ENCODE measurements at places on chromosomes 13 and 19. TPM values are rescaled to one million over a fixed set of nuclear protein-coding genes. Genes with fewer than 3 reads are reported as not detected.

The RB1 gene
- 27.3 TPM for total RNA-seq

The IL27RA gene
- total RNA-seq = 86.4 TPM

The JSRP1 gene
- 0.91 TPM for total RNA-seq

- no peak overlapping the region for H3K27ac ChIP-seq
- no peaks in the 10 kb centered on the region for H3K36me3 ChIP-seq
- H3K4me3 ChIP-seq = no peak overlapping the region
These were observed 48.3 kb downstream of the LATS2 start for GRCh38 chr13:21012841-21013681.

DNA sequence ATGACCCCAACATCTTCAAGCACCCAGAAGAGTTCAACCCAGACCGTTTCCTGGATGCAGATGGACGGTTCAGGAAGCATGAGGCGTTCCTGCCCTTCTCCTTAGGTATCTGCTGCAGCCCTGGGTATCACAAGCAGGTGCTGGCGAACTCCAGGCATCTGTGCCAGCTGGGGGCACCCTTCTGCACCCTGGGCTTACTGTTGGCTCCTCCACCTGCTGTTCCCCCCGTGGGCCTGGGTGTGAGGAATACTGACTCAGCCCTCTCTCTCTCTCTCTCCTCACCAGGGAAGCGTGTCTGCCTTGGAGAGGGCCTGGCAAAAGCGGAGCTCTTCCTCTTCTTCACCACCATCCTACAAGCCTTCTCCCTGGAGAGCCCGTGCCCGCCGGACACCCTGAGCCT lies 13.0 kb downstream of the CYP2S1 start:
- no peak for DNase-seq
- no peaks in the 10 kb centered on the region for H3K27me3 ChIP-seq
- no peak overlapping the region for H3K4me3 ChIP-seq
- no peaks in the 10 kb centered on the region for H3K36me3 ChIP-seq
- H3K27ac ChIP-seq = no peak overlapping the region

GRCh38 chr13:107025991-107026390 lies 458.1 kb upstream of the ARGLU1 start:
- H3K27me3 ChIP-seq = no peaks in the 10 kb centered on the region
- H3K27ac ChIP-seq = no peak overlapping the region
- DNase-seq = no peak
- H3K36me3 ChIP-seq = no peaks in the 10 kb centered on the region

DNA sequence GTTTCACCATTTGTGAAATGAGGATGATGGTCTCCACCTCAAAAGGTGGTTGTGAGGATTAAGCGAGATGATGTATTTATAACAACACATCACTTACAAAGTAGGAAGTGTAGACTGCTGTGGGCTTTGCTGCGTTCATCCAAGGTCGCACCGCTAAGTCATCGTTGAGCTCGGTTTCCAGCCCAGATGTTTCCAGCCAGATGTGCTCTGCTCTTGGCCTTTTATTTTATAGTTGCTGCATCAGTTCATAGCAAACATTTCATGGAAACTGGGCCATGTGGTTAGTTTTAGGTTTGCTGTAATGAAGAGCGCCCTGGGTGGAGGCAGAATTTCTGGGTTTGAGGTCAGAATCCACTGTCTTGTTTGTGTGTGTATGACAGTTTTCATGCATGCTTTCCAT lies 76.5 kb upstream of the RNF113B start:
- H3K4me1 ChIP-seq = no peaks in the 10 kb centered on the region
- H3K36me3 ChIP-seq = no peaks in the 10 kb centered on the region
- no peak overlapping the region for H3K27ac ChIP-seq
- no peaks in the 10 kb centered on the region for H3K27me3 ChIP-seq
- H3K4me3 ChIP-seq = no peak overlapping the region
- no peak for DNase-seq

- no peaks in the 10 kb centered on the region for H3K27me3 ChIP-seq
- H3K4me1 ChIP-seq = peaks cover 59% of the 10 kb centered on the region
- peak overlapping the region; percentile 68 for H3K27ac ChIP-seq
- DNase-seq = peak; percentile 68
- H3K4me3 ChIP-seq = peak overlapping the region; percentile 42
These were observed 98.4 kb downstream of the STK24 start for GRCh38 chr13:98478189-98479129.
